NCI-H226 (cell line): ENCODE measurements at places on chromosomes 5 and 9.

- DNase-seq = no peak
Observed at GRCh38 chr5:158563760-158564390, 535.8 kb downstream of the EBF1 start.

GRCh38 chr5:87650284-87650683 is 237.6 kb upstream of the CCNH start:
- no peak for DNase-seq

DNA sequence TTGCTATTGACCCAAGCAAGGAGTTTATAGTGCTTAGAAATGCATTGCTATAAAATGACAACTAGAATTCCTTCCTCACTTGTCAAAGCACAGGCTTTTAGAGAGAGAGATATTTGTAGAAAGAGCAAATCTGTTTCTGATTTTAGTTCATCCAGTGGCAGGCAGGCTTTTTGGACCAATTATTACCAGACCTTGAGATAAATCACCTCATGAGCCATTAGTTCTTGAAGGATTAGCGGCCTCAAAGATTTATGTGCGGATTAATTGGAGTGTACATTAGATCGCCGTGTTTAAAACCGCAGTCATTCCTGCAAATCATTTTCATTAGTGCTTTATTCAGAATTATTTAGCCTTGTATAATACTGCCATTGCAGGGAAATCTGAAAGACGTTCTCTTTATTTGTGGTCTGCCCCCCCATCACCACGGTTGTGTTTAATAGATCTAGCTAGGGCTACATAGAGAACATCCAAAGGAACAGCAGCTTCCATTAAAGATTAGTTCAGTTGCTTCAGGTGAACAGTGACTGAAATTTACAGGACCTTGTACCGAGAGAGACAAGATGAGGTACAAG is 28.8 kb upstream of the TJP2 start:
- DNase-seq = no peak

GRCh38 chr5:18754201-18754600 is 1119.9 kb downstream of the TAF11L14 start:
- DNase-seq = no peak

GRCh38 chr9:3804103-3804502 is 278.3 kb upstream of the RFX3 start:
- no peak for DNase-seq

DNA sequence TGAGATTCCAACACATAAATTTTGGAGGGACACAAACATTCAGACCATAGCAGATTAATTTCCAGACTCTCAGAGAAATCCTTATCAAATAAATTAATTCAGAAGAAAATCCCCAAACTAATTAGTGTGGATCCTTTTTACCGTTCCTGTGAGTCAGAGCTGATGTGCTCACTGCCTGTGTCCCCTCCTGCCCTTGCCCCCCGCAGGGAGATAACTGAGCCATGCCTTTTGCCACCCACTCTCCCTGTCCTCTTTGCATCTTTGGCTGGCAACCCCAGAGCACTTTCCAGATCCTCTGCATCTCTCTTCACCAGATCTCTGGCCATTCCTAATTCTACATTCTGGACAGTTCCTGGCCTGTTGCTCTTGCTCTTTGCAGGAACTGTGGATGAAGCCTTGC is 135.4 kb upstream of the MAP1B start:
- DNase-seq = no peak
